Iris pigment epithelial cell (primary cell): ENCODE measurements at places on chromosomes 5 and 9.
A peak's percentile ranks its signal among the peaks of the same experiment; 100 is the strongest.

GRCh38 chr5:102536323-102536928 lies 37.6 kb upstream of the SLCO6A1 start:
- no peak for DNase-seq

- no peak for DNase-seq
These were observed 205.2 kb upstream of the ZNF608 start for GRCh38 chr5:124951661-124952060.

DNA sequence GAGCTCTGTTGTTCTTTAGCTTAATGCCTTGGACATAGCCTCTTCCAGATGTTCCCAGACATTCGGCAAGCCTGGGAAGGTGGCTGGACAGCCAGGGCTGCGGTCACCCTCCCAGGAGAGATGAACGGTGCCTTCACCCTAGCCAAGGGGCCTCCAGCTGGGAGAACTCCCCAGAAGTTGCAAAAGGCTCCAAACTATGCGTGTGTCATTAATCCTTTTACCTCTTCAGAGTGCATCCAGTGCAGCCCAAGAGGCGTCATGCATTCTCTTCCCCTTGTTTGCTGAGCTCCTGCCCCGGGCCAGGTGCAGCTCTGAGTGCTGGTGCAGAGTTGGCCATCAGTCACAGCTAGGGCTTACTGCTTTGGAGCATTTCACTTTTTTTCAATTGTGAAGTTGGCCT lies 22.8 kb downstream of the HMCN2 start:
- no peak for DNase-seq

GRCh38 chr9:94995048-94995693 lies 268.7 kb downstream of the AOPEP start:
- no peak for DNase-seq

DNA sequence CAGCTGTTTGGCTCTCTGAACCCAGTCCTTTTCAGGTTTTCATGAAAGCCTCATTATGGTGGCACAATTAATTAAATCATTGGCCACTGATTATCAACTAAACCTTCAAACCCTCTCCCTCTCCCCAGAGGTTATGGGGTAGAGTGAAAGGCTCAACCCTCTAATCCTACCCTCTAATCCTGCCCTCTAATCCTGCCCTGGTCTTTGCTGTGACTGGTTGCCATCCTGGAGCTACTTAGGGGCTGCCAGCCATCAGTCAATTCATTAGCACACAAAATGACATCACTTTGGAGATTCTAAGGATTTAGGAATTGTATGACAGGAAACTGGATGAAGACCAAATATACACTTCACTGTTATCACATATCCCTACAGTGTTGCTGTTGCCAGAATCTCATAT lies 36.1 kb downstream of the ANKS6 start:
- DNase-seq, result no peak

GRCh38 chr9:99012957-99013512 lies 69.3 kb downstream of the COL15A1 start:
- no peak for DNase-seq

DNA sequence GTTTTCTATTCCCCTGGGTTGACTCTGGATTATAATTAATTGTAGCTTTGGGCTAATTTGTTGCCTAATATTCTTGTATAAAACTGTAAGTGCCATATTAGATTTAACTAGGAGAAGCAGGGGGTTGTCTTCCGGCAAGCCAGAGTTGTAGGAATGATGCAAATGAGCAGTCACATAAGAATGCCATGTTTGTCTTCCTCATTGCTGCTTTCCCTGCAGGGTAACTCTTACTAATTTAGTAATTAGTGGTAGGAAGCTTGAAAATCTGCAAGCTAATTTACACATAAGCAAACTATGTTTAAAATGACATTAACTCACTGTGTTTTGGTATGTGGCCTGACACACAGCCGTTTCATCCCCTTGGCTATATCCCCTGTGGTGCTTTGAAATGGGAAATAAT lies 527.8 kb downstream of the KCTD16 start:
- peak; percentile 24 for DNase-seq

GRCh38 chr9:135300346-135301141 lies 179.0 kb upstream of the PPP1R26 start:
- DNase-seq, result no peak

DNA sequence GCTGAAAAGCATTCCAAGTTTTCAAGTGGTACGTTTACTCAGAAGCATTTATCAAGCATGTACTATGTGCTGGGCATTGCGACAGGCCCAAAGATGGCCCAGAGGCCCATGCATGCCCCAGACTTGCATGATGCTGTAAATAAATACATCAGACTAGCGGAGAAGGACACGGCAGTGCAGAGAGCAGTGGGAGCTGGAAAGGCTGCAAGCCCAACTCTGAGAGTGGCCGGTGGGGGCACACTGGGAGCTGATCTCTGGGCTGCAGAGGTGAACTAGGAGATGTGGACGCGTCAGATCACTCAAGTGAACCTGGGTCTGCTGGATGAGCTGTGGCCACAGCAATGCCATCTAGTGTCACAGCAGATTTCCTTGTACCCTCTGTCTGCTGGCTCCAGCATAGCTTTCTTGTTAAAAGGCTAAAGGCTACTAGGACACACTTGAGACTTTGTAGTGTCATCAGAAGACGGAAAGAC lies 246.9 kb downstream of the FANCC start:
- DNase-seq, result no peak

- no peak for DNase-seq
These were observed 324.1 kb downstream of the AGTPBP1 start for GRCh38 chr9:85417674-85418073.

GRCh38 chr5:53089481-53089991 lies 20.0 kb downstream of the MOCS2 start:
- peak; percentile 78 for DNase-seq

- no peak for DNase-seq
These were observed 89.6 kb downstream of the MUSK start for GRCh38 chr9:110758201-110758600.

- no peak for DNase-seq
These were observed 67.8 kb upstream of the SLC1A1 start for GRCh38 chr9:4422495-4422894.

- DNase-seq, result peak; percentile 46
These were observed 20.5 kb upstream of the NDST1 start for GRCh38 chr5:150487199-150488061.

- peak; percentile 53 for DNase-seq
These were observed 15.7 kb downstream of the SQSTM1 start for GRCh38 chr5:179836225-179837019.

DNA sequence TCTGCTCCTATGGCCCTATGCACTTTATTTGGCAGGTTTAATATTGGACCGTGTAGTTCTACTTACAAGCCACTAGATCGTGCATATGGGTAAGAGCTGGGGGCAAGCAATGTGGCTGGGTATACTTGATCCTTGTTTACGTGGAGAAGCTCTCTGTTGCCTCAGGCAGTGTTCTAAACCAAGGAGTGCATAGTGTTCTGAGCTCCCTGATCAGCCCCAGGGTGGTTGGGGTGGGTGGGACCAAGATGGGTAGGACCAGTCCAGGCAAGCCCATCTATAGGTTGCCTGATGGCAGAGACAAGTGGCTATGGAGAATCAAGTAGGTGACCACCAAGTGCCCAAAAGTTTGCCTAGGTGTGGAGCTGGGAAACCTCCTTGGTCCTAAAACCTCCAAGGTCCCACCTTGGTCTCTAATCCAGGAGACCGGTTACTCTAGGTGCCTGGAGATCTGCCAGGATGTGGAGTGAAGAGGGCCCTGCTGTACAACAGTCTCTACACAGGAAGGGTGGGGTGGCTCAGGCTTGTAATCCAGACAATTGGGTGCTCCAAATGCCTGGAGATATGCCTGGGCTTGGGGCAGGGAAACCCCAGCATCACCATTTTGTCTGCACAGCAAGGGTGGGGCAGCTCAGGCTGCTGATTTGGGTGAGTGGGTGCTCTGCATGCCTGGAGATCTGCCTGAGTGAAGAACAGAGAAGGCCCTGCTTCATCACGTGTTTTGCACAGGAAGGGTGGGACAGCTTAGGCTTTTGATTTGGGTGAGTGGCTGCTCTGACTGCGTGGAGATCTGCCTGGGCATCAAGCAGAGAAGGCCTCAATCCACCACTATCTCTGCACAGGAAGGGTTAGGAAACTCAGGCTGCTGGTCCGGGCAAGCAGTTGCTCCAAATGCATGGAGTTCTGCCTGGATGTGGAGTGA lies 659.8 kb downstream of the TLE4 start:
- DNase-seq, result no peak
